ENCODE measurements at places on chromosomes 5 and 9.

DNA sequence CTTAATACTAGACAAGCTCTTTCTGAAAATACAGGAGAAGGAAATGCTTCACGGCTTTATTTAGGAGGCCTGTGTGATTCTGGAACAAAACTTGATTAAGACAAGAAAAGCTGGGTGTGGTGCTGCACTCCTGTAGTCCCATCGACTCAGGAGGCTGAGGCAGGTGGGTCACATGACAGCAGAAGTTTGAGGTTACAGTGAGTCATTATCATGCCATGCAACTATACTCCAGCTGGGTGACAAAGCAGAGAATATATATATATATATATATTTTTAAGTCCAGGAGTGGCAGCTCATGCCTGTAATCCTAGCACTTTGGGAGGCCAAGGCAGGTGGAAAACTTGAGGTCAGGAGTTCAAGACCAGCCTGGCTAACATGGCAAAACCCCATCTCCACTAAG lies 33.1 kb upstream of the SPIN1 start:
- no peak for DNase-seq

- no peak for DNase-seq
Observed at GRCh38 chr9:88313364-88314220, 74.7 kb upstream of the SPIN1 start.

GRCh38 chr5:16936150-16936988 lies at the start of gene MYO10:
Gene MYO10, minus strand, starts transcription at chr5:16936288. Its CDS starts 480 bp downstream, at chr5:16935808.
- DNase-seq = no peak

DNA sequence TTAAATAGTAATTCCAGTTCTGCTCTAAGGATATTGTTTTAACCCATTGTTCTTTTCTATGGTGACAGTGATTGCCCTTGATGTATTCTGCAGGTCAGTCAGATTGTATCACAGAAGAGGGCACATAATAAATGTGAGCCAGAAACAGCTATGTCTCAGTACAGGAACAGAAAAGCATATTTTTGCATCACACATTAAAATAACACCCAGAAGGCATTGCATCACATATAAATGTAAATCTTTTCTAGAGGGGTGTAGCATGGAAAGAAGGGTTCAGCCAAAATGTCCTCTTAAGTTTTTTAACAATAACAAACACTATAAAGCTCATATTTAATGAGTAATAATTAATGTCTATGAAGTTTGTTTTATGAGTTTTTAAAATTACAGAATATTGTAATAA lies 30.0 kb downstream of the ZCCHC7 start:
- no peak for DNase-seq

GRCh38 chr5:158563760-158564390 lies 535.8 kb downstream of the EBF1 start:
- no peak for DNase-seq

DNA sequence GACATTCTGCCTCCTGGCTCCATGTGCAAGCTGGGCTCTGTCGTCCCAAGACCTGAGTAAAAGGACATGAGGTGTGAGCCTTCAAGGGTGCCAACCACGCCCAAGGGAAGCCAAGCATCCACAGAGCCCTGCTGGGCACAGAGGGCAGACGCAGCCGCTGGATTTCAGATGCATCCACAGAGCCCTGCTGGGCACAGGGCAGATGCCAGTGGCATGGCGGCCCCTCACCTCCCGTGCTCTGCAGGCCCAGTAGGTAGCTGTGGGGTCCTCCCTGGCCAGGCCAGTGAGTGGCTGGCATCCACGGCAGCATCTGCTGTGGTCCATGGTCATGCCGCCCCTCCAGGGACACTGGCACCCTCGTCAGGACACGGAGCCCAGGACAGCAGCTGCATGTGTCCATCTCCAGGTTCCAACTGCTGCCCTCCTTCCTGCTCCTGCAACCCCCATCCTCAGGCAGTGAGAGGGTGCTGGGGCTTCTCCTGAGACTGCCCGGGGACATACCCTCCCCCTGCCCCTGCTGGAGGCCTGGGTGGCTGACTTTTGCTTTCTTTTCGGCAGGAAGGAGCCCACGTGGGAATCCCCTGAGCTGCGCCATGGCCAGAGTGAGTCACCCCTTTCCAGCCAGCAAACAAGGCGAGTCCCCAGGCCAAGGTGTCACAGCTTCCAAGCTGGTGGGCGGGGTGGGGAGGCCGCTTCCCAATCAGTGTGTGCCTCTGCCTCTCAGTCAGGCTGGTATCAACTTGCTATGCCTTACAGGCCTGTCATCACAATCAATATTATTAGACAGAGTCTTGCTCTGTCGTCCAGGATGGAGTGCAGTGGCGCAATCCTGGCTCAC lies 4.0 kb upstream of the TRAF2 start:
- peak; percentile 82 for DNase-seq

DNA sequence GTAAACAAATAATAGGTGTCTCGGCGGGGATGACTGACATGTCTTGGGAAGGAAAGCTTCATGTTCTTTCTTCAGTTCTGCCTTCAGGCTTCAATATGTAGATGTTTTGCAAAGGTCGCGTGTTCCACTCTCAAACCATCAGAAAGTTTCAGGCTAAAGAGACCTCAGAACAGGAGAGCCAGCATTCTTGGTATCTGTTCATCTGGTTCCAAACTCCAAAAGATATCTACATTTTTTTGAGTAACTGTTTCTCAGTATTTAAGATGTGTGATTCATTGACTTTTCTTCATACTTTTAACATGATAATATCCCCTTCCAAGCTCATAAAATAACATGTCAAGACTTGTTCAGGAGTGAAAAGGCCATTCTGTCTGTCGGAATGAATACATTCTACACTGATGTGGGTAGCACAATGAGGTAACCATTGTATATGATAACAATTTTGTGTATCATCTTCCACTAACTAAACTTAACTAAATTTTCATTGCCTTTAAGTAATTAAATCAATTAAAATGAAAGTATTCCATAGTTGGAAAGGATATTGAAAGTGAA lies 183.6 kb downstream of the CFAP90 start:
- DNase-seq = no peak

GRCh38 chr5:177958696-177959095 lies 37.3 kb downstream of the PROP1 start:
- DNase-seq = no peak

DNA sequence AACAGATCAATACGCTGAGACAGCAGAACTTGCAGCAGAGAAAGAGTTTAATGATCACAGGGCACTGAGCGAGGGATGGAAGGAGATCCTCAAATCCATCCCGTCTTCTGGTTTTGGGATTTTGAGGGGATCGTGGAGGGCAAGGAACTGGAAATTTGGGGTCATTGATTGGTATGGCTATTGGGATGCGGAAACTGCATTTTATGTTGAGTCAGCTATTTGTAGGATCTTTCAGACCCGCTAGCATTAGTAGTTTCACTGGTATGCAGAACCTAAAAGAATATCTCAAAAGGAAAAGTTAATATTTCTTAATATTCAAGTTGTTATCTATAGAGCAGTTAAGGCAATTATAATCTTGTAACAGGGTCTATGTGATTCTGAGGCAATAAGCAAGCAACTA lies 771.7 kb upstream of the CTNND2 start:
- no peak for DNase-seq

- no peak for DNase-seq
Observed at GRCh38 chr5:157067005-157067404, 8.1 kb upstream of the HAVCR1 start.

- DNase-seq = no peak
Observed at GRCh38 chr9:28024676-28025075, 451.4 kb upstream of the C9orf72 start.

DNA sequence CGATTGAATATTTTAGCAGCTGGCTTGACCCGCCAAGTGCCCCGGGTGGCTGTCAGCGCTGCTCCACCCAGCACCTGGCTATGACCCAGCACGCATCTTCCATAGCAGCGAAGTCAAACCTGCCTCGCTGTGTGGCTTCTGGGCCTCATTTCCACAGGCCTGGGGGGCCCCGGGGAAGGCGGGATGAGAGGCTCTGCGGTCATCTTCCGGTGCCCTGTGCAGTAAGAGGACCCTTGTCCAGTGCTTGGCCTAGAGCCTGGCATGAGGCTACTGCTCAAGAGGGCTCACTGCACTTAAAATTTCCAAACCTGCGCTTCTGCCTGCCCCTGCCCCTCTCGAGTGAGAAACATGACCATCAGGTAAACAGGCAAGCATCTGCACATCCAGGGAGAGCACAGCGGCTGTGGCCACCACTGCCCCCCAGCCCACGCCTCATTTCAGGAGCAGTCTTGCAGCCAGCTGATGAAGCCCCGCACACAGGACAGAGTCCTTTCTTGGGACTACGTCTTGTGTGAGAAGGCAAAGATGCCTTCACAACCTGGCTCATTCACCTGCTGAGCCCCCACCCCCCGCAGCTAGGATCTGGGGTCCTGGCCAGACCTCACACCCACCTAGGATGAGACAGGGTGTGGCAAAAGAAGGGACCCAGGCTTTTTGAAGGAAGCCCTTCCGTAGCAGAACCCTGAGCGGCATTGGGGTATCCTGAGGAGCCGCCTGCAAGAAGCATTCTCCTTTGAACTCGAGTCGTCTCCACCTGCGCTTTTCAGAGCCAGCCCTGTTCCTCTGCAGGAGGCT lies 69.5 kb upstream of the UNC5A start:
- no peak for DNase-seq

- no peak for DNase-seq
Observed at GRCh38 chr5:103057208-103058130, 62.5 kb downstream of the GIN1 start.

DNA sequence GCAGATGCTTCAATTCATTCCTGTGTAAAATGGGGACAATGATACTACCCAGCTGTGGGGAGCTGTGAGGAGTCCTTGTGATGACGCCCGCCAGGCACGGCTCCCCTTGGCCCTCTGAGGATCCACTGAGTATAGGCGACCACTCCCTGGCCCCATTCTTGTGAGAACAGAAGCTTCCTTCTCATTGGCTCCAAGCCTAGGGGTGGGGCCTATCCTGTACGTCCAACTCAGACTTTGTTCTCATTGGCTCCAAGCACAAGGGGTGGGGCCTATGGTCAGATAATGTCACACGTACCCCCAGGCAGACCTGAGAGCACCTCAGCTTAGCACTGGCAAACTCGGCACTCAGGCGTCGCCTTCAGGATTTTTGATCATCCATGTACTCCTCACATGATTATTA lies 232.9 kb upstream of the MVB12B start:
- DNase-seq = no peak

GRCh38 chr9:22742401-22742800 lies 295.8 kb downstream of the DMRTA1 start:
- DNase-seq = no peak
